Epithelial cell of proximal tubule (primary cell): ENCODE measurements at places on chromosomes 12 and 14. TPM values are rescaled to one million over a fixed set of nuclear protein-coding genes. Genes with fewer than 3 reads are reported as not detected.
A peak's percentile ranks its signal among the peaks of the same experiment; 100 is the strongest.

- DNase-seq = no peak
Measured at GRCh38 chr12:117502633-117503032, 141.2 kb upstream of the NOS1 start.

DNA sequence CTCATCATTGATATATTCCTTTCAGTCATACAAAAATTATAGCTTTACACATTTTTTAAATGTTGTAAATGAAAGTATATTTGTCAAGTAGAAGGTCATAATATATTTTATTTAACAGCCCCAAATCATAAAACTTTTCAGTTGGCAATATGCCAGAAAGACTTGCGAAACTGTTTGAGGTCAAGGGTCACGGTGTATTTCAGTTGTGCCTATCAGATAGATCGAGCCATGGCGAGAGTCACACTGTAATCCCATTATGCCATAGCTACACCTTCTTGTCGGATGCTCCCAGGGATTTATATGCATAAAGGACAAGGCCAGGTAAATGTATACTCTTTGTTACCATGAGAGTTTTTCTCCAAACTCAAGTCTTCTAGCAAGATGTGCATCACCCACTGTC, 26.7 kb upstream of the G2E3 start:
- DNase-seq = no peak

Gene REM2
- 0.17 and 0.80 TPM in 2 replicates for total RNA-seq

Gene CLEC6A
- not detected in 2 replicates for total RNA-seq

DNA sequence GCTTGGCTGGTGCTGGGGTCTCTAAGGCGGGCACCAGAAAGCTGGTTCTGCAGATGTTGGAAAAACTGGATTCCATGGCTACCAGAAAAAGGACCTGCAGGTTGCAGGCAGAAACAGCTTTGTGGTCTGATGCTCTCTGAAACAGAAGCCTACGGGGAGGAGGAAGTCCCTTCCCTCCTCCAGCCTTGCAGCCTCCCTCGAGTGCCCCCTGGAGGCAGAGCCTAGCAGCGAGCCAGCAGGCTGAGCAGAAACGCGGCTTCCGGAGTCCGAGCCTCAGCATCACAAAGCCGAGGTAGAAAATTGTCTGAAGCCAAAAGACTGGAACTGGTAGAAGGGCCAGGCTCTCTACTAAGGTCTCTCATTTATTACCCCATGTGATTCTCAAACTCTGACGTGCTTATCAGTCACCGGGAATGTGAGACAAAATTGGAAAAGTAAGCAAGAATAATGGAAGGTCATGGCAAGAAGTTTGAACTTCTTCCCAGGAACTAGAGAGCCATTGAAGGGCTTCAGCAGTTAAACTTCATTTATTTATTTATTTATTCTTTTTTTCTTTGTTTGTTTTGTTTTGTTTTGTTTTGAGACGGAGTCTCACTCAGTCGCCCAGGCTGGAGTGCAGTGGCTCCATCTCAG, 82.2 kb upstream of the CPSF6 start:
- DNase-seq = peak; percentile 23

GRCh38 chr14:102662636-102663430, 70.4 kb downstream of the RCOR1 start:
- no peak for DNase-seq

Gene RAD52
- total RNA-seq = 3.7 and 9.3 TPM in 2 replicates

DNA sequence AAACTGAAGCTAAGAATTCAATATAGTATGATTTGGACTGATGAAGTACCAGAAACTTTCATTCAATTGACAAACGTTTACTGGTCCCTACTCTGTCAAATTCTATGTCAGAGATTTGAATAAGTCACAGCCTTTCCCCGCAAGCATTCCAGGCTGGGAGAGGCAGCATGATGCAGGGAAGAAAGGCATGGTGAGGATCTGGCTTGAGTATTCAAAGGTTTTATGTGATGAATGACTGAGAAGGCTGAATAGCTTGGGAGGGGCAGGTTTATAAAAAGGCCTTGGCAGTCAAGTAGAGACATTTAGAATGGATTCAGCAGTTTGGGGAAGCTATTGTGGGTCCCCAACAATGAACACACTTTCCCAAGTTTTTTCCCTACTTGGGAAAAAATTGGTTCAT, 431.8 kb downstream of the DPF3 start:
- DNase-seq = no peak

DNA sequence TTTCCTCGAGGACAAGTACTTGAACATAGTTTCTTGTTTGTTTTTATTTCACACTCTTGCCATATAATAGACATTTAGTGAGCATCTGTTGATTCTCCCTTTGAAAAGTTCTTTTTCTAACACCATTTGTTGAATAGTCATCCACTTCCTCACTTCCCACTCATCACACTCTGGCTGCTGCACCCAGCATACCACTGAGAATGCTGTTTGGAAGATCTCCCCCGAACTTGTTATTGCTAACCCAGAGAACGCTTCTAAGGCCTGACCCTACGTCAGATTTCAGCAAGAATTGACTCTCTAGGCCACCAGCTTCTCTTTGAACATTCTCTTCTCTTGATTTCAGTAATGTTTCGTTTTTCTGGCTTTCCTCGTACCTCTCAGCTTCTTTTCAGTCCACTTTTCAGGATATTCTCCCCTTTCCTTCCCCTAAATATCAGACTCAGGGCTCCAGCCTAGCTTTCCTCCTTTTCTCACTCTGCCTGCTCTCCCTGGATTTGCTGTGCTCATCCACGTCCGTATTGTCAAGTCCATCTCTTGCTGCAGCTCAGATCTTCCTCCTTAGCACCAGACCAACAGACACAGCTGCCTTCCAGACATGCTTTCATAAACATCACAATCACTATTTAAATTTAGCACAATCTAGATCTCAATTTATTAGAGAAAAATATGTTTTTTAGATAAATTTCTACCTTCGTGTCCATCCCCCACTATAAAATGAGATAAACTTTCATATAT, 94.0 kb upstream of the SLC38A4 start:
- no peak for DNase-seq

Gene PTHLH
- total RNA-seq = 0.81 and 1.1 TPM in 2 replicates

Gene DPF3
- total RNA-seq = 0.86 and 0.94 TPM in 2 replicates

DNA sequence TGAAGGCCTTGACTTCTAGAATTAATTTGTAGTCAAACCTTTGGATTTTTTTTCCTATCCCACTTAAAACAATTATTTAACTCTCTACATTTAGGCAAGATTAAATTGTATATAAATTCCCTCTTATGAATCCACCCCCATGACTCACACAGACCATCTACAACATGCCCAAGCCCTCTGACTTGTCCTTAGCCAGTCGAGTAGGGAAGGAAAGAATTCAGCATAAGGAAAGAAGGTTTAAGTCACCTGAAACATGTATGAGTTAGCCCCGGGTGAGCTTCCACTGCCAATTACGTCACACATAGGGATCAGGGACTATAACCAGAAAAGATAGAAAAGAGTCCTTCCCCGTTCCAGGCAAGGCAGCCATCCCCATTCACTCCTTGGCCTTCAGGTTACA, 14.9 kb upstream of the RESF1 start:
- no peak for DNase-seq

- DNase-seq = no peak
Measured at GRCh38 chr14:99333214-99333613, 61.2 kb upstream of the BCL11B start.

Gene INHBC
- total RNA-seq = not detected in 2 replicates

Gene AMHR2
- total RNA-seq = not detected in 2 replicates

Gene RNASE3
- total RNA-seq = not detected in 2 replicates

DNA sequence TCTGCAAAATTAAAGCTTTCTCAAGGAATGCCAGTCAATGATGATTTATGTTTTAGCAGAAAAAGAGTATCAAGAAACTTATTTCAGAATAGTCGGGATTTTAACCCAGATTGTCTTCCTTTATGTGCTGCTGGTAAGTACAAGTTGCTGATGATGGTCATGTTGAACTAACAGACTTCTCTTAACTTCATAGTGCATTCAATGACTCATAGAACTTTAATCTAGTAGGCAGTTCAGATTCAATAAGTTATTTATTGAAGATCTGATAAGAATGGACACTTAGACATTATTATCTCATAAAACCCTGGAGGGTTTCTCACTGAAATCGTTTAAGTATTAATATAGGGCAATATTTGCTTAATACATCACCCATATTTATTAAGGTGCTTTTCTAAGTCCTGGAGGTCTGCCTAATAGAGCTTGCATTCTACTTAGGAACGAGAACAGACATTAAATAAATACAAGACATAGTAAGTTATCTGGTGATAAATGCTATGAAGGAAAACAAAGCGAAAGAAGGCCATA, 33.8 kb downstream of the TOGARAM1 start:
- no peak for DNase-seq

DNA sequence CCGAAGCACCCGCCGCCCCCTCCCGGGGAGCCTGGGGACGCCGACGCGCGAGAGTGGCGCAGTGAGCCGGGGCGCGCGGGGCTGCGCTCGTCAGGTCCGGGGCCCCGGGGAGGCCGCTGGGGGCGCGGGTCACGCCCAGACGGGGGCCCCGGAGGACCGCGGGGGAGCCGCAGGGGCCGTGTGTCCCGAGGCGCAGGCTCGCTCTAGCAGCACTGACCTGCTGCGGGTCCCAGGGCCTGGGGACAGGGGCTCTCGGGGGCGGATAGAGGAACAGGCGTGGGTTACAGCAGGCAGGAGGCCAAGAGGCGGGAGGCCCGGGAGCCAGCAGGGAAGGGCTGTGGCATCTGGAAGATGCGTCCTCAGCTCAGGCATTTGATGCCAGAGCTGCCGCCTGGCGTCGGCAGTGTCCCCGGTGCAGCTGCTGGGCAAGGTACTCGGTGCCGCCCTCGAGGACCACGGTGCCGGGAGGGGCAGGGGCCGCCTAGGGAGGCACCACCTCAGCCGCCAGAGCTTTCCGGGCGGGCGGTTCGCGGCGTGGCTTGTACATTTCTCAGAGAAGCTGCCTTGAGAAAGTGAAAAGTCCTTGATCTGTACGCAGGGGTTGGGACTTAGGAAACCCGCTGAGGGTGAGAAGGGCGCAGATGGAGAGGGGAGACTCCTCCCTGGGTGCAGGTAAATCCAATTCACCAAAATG, 1.2 kb downstream of the WNT5B start:
- no peak for DNase-seq

GRCh38 chr14:95918466-95918865, 41.8 kb downstream of the TUNAR start:
- DNase-seq = peak; percentile 74

DNA sequence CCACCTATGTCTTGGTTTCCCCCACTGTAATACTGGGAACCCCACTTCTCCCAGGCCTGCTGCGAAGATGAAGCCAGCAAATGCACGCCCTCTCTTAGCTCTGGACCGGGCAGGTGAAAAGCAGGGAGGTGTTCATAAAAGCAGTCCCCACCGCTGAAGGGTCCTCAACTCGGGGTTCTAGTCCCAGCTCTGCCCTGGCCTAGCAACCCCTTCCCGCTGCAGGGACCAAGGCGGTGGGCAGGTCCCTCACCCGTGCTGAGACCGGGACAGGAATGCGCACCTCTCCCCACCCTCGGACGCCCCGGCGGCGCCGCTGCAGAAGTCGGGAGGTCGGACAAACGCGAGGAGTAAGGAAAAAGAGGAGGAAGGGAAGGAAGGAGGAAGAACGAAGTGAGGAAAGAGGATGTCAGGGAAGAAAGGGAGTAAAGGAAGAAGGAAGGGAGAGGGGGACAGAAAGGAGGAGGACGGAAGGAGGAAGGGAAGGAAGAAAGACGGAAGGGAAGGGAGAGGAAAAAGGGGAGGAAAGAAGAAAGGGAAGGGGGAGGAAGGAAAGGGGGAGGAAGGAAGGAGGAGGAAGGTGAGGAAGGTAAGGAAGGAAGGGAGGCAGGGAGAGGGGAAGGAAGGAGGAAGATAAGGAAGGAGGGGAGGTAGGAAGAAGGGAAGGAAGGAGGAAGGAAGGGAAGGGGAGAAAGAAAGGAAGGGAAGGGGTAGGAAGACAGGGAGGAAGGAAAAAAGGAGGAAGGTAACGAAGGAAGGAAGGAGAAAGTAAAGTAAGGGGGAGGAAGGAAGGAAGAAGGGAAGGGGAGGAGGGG, 701 bp downstream of the SPRING1 start:
- no peak for DNase-seq

DNA sequence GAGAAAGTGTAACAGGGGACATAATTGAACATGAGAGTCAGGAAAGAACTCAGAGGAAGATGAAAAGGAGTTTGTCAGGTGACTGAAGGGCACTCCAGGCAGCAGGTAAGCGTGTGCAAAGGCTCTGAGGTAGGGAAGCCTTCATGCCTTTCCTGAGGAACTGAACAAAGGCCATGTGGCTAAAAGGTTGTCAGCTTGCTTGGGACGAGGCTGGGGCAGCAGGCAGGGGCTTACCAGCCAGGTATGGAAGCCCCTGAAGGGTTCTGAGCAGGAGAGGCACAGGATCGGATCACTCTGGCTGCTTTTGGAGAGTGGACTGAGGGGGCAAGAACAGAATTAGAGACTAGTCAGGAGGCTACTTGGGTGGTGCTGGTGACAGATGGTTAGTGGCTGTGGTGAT, 5.2 kb downstream of the LPCAT3 start:
- no peak for DNase-seq

DNA sequence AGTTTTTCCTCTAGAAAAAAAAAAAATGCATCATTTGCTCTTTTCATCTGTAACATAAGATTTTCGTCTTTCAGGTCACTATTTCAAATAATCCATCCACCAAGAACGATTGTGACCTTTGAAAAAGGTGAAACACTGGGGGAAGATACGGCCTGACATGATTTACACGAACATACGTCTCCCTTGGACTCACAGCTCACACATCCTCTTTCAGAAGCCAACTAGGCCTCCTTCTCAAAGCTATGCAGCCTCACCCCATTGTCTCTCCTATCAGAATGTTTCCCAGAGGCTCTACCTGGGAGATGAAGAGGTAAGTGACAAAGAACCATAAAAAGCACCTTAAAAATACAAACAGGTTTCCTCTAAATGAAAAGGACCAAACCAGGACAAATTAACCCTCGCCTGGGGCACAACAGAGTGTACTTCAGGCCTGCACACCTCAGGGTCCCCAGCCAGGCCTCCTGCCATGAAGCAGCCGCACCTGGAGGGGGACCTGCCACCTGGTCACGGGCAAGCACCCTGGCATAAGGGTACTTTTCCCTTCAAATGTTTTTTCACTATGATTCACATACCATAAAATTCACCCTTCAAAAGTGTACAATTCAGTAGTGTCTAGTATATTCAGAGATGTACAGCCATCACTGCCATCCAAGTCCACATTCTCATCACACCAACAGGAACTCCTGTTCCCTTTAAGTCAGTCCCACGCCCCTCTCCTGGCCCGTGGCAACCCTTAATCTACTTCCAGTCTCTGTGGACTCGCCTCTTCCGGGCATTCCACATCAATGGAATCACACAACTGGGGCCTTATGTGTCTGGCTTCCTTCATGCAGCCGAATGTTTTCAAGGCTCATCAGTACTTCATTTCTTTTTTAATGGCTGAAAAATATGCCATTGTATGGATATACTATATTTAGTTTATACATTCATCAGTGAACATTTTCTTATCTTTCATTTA, 5.4 kb downstream of the SLC15A4 start:
- no peak for DNase-seq

Gene C3AR1
- total RNA-seq = 0.22 TPM in 1 of 2 replicates, not detected in the other

GRCh38 chr14:60350366-60350720, 101.3 kb downstream of the PPM1A start:
- no peak for DNase-seq

DNA sequence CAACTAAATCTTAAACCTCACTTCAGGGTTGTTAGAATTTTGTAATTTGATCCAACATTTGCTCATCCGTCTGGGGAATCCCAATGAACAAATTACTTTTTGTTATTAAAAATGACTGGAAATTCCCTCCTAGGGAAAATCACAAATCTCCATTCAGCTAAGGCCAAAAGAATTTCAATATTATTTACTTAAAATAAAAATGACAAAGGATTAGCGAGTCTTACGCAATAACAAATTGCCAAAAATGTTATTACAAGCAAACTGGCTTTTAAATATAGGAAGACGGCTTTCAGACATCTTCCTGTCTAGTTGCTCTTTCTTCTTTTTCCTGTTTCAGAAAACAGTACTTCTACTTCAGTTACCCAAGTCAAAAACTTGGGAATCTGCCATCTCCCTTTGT, 92.4 kb upstream of the TSPAN8 start:
- DNase-seq = no peak

- DNase-seq = no peak
Measured at GRCh38 chr12:104974626-104975290, 11.4 kb upstream of the NOPCHAP1 start.
